Fibroblast of skin of right quadriceps (primary cell): ENCODE measurements at places on chromosomes 2 and 18.
A peak's percentile ranks its signal among the peaks of the same experiment; 100 is the strongest.

- DNase-seq: peak; percentile 90
Measured at GRCh38 chr18:76476665-76477561, 18.1 kb downstream of the ZNF516 start.

DNA sequence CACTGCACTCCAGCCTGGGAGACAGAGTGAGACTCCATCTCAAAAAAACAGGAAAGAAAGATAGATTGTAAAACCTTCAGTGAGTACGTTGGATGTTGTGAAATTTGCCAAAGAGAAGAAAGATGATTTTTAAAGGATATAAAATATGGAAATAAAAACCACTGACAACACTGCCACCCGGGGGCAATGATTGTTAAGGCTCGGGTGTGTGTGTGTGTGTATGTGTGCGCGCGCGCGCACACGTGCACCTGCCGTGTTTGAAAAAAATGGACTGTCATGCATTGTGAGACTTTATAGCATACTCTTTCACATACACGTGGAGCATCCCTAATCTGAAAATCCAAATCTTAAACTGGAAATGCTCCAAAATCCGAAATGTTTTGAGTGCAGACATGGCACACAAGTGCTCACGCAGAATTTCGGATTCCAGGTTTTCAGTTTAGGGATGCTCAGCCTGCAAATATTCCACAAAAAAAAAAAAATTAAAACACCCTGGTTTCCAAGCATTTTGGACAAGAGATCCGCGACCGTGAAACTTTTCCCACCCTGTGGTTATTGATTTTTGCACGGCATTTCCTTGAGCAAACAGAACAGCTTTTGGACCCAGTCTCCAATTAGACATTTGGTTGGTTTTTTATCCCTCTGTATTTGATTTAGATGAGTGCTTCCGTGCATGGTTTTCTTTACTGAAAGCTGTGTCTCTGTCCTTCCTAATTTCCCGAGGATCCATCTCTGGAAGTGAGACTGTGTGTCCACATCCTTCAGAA lies 269.2 kb downstream of the AGAP1 start:
- DNase-seq: no peak

DNA sequence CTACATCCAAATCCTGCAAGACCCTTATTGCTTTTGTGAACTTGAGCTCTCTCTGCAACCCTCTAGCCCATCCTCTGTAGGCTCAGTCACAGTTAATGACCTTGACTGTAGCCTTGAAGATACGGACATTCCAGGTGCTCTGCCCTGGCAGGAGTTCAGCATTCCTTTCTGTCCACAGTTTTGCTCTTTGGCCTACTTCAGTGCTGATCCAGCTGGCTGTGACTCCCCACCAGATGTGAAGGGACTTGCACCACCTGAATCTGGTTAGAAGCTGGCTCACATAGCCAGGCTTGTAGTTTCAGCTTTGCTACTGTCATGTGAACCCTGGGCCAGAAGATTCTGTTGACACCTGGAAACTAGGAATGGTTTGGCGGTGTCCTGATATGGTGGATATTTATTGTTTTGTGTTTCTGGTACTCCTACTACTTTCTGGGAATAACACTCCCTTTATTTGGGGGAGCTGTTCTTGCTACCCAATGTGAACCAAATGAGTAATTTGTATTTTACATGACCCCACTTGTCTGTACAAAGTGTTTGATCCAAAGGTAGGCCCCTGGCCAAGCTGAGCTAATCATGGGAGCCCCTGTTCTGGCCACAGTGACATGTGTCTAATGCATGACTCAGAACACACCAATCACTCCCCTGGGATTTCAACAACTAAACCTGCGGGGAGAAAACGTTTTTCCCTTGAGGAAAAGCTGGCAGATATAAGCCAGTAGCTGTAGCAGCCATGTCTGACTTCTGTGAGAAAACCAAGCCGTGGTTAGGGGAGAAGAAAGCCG lies 73.4 kb downstream of the CDCA7 start:
- DNase-seq: peak; percentile 72

- no peak for DNase-seq
Measured at GRCh38 chr2:119553687-119554344, 9.6 kb downstream of the CFAP221 start.

- DNase-seq: no peak
Measured at GRCh38 chr2:136344339-136344738, 226.4 kb upstream of the CXCR4 start.

- DNase-seq: no peak
Measured at GRCh38 chr2:233036162-233036838, 3.8 kb downstream of the NEU2 start.

DNA sequence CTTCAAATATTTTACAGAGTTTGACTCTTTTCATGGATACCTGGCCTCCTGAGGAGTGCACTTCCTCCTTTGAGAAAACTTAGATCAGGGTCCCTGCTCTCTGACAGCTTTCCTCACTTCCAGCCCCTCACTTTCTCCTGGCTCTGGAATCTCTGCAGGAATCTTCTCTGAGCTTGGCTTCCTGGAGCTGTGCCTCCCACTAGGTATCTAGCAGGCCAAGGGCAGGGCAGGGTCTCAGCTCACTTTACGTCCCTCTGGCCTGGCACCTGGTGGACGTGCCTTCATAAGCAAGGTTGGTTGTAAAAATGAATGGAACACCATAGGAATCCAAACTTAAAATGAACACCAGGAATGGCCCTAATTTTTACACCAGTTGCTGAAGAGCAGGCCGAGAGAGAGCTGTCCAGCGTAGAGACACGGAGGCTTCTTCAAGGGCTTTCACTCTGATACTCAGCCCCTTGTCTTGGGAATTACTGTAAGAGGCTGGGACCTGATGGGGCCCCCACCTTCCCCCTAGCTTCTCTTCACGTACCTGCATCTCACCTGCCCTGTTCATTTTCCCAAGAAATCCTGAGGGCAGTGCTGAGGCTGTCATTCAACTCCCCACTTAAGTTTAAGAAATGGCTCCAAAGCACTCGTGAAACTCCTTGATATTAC lies 426.9 kb upstream of the ID2 start:
- DNase-seq: no peak

DNA sequence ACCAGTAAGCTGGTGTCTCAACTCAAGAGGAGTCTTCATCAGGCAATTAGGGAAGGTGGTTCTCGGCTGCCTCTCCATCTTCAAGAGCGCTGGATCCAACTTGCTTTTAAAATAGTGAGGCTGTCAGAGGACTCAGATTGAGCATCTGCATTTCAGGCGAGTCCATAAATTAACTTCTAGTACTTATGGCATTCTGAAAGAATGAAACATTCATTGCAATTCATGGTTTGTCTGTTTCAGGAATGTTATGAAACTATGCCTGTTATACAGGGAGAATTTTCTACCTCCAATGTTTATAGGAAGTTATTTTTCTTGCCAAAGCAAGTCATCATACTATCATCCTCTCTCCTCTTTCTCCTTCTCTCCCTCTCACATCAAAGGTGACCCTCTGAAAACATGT lies 883.2 kb downstream of the SLC4A3 start:
- DNase-seq: peak; percentile 66
